Activated naive CD4-positive, alpha-beta T cell treated with anti-CD3 and anti-CD28 coated beads, Interleukin-2, amount 10 ng/mL, durations not matched to agents 7 days and 5 days (primary cell): ENCODE measurements at places on chromosomes 6 and 20.
A peak's percentile ranks its signal among the peaks of the same experiment; 100 is the strongest.

- H3K4me1 ChIP-seq: no peaks in the 10 kb centered on the region
- H3K27me3 ChIP-seq: peaks cover 45% of the 10 kb centered on the region
- H3K4me3 ChIP-seq: no peak overlapping the region
- H3K36me3 ChIP-seq: no peaks in the 10 kb centered on the region
- DNase-seq: no peak
Measured at GRCh38 chr20:47027456-47027855, 132.8 kb downstream of the EYA2 start.

- H3K4me3 ChIP-seq: no peak overlapping the region
- H3K27ac ChIP-seq: no peak overlapping the region
- peaks cover 24% of the 10 kb centered on the region for H3K27me3 ChIP-seq
- DNase-seq: no peak
- no peaks in the 10 kb centered on the region for H3K36me3 ChIP-seq
- peaks cover 43% of the 10 kb centered on the region for H3K4me1 ChIP-seq
Measured at GRCh38 chr6:6798448-6798860, 209.9 kb downstream of the LY86 start.

DNA sequence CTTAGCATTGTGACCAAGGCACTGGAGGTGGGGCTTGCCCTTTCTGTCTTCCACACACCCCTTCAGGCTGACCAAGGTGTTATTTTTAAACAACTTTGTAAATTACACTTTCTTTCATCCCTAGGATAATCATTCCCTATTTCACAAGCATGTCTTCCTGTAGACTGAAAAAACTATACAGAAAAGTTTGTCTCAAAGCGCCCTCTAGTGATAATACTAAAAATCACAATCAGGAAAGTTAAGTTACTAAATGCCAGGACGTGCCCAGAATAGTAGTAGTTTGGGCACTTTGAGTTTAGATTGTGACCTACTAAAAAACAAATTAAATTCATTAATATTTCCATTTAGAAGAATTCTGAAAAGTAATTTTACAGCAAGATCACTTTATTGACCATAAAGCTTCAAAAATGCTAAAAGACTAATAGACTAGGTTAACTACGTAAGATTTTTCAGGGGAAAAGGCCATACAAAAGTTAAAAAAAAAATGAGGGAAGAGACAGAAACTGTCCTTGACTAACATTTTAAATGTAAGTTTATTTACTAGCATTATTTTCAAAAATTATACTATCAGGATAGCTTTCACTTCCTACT is 123.3 kb upstream of the DUSP22 start:
- no peak for DNase-seq
- H3K4me1 ChIP-seq: no peaks in the 10 kb centered on the region
- peaks cover 32% of the 10 kb centered on the region for H3K27me3 ChIP-seq
- no peak overlapping the region for H3K27ac ChIP-seq
- H3K36me3 ChIP-seq: no peaks in the 10 kb centered on the region

DNA sequence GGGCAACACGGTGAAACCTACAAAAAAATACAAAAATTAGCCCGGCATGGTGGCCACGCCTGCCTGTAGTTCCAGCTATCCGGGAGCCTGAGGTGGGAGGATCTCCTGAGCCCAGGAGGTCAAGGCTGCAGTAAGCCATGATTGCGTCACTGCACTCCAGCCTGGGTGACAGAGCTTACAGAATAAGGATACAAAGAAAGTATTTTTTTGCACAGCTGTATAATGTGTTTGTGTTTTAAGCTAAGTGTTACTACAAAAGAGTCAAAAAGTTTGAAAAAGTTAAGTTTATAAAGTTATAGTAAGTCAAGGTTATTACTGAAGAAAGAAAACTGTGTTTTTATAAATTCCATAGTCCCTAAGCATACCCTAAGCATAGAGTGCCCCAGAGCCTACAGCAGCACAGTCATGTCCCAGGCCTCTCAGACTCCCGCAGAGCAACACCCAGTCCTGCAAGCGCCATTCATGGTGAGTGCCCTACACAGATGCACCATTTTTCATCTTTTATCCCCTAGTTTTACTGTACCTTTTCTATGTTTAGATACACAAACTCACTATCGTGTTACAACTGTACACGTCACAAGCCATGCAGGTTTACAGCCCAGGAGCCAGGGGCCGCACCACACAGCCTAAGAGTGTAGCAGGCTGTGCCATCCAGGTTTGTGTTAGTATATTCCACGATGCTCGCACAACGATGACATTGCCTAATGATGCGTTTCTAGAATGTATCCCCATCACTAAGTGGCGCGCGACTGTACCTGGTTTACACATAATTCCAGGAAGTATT is 22.4 kb downstream of the TAF4 start:
- DNase-seq: no peak
- H3K4me3 ChIP-seq: no peak overlapping the region
- peaks cover 9% of the 10 kb centered on the region for H3K36me3 ChIP-seq

DNA sequence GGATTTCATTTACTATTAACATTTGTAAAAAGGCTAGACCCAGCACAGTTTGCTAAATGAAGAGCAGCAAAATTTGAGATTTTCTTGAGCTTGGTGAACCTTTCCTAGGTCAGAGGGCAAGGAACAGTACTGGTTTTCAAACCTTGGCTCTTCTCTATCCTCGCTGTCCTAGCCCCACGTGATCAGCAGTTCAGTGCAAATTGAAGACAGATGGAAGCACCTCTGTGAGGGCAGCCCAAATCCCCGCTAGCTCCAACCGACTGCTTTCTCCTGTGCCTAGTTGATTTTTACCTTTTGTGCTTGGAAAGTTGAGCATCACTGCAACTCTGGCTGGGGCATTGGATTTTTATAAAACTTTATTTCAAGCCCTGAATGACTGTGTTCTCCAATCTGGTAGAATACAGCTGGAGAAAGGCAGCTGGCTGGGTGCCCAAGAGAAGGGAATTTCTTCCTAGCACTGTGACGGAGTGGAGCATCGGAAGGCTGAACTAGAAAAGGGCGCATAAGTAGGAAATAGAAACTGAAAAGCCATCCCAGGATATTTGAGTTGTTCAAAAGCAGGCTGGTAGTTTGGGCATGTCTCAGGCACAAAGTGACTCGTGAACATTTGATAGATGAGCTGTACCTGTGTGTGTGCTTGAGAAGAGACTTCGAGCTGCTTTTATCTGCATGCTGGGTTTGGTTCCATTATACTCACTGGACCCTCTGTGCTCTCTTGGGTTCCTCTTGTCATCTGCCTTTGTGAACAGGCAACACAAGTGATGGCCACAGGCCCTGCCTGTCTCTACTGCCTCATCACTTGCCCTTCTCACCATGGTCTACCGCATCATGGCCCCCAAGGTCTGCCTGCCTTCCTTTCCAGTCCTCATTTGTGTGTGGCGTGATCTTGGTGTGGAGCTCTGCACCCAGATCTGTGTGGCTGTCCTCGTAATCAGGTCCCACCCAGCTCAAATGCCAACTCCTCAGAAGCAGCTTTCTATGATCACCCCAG is 2.3 kb downstream of the RNF114 start:
- H3K36me3 ChIP-seq: peaks cover 35% of the 10 kb centered on the region
- no peaks in the 10 kb centered on the region for H3K27me3 ChIP-seq
- peak overlapping the region; percentile 99 for H3K4me3 ChIP-seq
- no peak for DNase-seq
- peaks cover 58% of the 10 kb centered on the region for H3K4me1 ChIP-seq

- peaks cover 15% of the 10 kb centered on the region for H3K27me3 ChIP-seq
- H3K36me3 ChIP-seq: no peaks in the 10 kb centered on the region
- DNase-seq: no peak
- H3K4me3 ChIP-seq: no peak overlapping the region
Measured at GRCh38 chr20:1840817-1841553, 54.2 kb upstream of the SIRPA start.

- no peaks in the 10 kb centered on the region for H3K4me1 ChIP-seq
- H3K4me3 ChIP-seq: no peak overlapping the region
- DNase-seq: no peak
- no peaks in the 10 kb centered on the region for H3K36me3 ChIP-seq
- no peak overlapping the region for H3K27ac ChIP-seq
Measured at GRCh38 chr6:155980768-155981079, 525.1 kb upstream of the NOX3 start.

GRCh38 chr20:33770005-33770404 is 38.2 kb downstream of the ZNF341 start:
- no peaks in the 10 kb centered on the region for H3K4me1 ChIP-seq
- peaks cover 11% of the 10 kb centered on the region for H3K36me3 ChIP-seq
- H3K27ac ChIP-seq: no peak overlapping the region
- H3K27me3 ChIP-seq: no peaks in the 10 kb centered on the region
- no peak for DNase-seq

- no peaks in the 10 kb centered on the region for H3K27me3 ChIP-seq
- H3K4me1 ChIP-seq: peaks cover 30% of the 10 kb centered on the region
- no peak overlapping the region for H3K27ac ChIP-seq
- H3K4me3 ChIP-seq: no peak overlapping the region
- H3K36me3 ChIP-seq: peaks cover 10% of the 10 kb centered on the region
Measured at GRCh38 chr20:10513931-10514575, 78.9 kb downstream of the SLX4IP start.

- no peaks in the 10 kb centered on the region for H3K36me3 ChIP-seq
- H3K4me1 ChIP-seq: peaks cover 5% of the 10 kb centered on the region
- H3K27me3 ChIP-seq: peaks cover 4% of the 10 kb centered on the region
- no peak overlapping the region for H3K4me3 ChIP-seq
- DNase-seq: no peak
Measured at GRCh38 chr6:7697432-7697819, 28.5 kb upstream of the BMP6 start.

- H3K27ac ChIP-seq: no peak overlapping the region
- H3K4me1 ChIP-seq: peaks cover 3% of the 10 kb centered on the region
- no peak for DNase-seq
- no peak overlapping the region for H3K4me3 ChIP-seq
- peaks cover 3% of the 10 kb centered on the region for H3K36me3 ChIP-seq
Measured at GRCh38 chr20:278607-279571, 11.7 kb downstream of the C20orf96 start.

DNA sequence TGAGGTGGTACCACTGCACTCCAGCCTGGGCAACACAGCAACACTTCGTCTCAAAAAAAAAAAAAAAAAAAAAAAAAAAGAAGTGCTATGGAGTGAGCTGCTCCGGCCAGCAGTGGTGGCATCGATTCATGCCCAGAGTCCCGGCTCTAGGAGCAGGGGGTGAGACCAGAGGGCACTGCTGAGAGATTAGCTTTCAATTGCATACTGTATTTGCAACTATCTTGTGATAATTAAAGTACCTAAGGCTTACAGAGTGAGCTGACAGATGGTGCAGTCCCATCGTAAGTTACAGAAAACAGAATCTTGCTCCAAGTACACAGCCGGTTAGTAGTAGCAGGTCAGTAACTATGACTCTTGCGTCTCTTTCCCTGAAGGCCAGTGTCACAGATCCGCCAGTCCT is 31.5 kb downstream of the TMEM14B start:
- no peak overlapping the region for H3K4me3 ChIP-seq
- no peaks in the 10 kb centered on the region for H3K27me3 ChIP-seq
- peaks cover 16% of the 10 kb centered on the region for H3K36me3 ChIP-seq
- no peak overlapping the region for H3K27ac ChIP-seq
- peaks cover 16% of the 10 kb centered on the region for H3K4me1 ChIP-seq

- DNase-seq: peak; percentile 38
- H3K27me3 ChIP-seq: no peaks in the 10 kb centered on the region
- peak overlapping the region; percentile 80 for H3K4me3 ChIP-seq
- peaks cover 91% of the 10 kb centered on the region for H3K4me1 ChIP-seq
- H3K27ac ChIP-seq: peak overlapping the region; percentile 95
Measured at GRCh38 chr20:59164686-59165391, 1.2 kb downstream of the ZNF831 start.

DNA sequence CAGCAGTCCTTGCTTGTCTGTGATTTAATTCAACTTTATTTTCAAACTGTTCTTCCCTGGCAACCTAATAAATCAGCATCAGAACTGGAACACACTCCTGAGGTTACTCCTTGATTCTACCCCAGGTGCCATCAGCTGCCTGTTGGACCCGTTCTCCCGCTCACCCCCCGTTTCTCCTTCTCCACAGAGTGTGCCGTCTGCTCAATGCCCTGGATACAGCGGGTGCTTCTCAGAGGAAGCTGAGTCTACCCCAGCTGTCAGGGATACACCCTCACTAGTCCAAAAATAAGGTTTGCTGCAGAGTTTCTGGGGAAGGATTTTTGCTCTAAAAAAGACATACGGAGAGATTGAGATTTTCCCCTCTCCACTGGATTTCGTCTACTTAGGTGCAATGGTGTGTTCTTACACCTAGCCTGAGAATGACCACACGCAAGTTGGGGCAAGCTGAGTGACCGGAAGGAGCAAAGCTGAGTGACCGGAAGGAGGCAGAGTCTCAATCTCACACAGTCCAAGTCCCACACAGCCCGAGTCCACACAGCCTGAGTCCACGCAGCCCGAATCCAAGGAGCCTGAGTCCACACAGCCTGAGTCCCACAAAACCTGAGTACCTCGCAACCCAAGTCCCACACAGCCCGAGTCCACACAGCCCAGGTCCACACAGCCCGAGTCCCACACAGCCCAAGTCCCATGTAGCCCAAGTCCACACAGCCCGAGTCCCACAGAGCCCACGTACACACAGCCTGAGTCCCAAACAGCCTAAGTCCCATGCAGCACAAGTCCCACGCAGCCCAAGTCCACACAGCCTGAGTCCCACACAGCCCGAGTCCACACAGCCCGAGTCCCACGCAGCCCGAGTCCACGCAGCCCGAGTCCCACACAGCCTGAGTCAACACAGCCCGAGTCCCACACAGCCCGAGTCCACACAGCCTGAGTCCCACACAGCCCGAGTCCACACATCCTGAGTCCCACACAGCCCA is 58.6 kb upstream of the DACT2 start:
- no peaks in the 10 kb centered on the region for H3K36me3 ChIP-seq
- no peak overlapping the region for H3K4me3 ChIP-seq
- H3K27ac ChIP-seq: no peak overlapping the region
- no peaks in the 10 kb centered on the region for H3K4me1 ChIP-seq
- H3K27me3 ChIP-seq: no peaks in the 10 kb centered on the region

DNA sequence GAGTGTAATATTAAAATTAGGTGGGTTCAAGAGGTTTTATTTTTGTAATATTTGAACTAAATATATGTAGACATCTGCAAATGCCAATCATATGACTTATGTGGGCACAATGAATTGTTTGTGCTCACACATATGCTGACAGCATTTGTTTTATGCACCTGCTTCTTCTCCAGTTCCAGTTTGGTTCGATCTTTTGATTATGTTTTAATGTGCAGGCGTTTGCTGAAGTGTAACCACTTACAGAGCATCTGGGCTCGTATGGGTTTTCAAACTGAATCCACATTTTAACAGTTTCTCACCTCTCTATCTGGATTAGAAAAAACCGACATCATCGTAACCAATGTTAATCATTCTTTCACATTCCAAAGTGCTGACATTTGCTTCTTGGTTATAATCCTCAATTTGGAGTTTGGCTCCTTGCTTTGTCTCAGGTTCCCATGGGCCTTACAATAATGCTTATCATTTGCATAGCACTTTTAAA is 129.1 kb upstream of the SPACA1 start:
- no peaks in the 10 kb centered on the region for H3K4me1 ChIP-seq
- peaks cover 20% of the 10 kb centered on the region for H3K27me3 ChIP-seq
- no peak for DNase-seq
- no peak overlapping the region for H3K27ac ChIP-seq
- no peaks in the 10 kb centered on the region for H3K36me3 ChIP-seq
- H3K4me3 ChIP-seq: no peak overlapping the region

GRCh38 chr20:21099751-21100577 is 6.2 kb downstream of the LINC00237 start:
- peaks cover 51% of the 10 kb centered on the region for H3K4me1 ChIP-seq
- H3K36me3 ChIP-seq: peaks cover 11% of the 10 kb centered on the region
- peak; percentile 70 for DNase-seq
